Glomerular endothelial cell (primary cell): ENCODE measurements at places on chromosomes 1 and 21. TPM values are rescaled to one million over a fixed set of nuclear protein-coding genes. Genes with fewer than 3 reads are reported as not detected.

The TMEM52 gene
- total RNA-seq: 0.18 TPM in 1 of 2 replicates, not detected in the other

The AGMAT gene
- total RNA-seq: 0.35 and 0.63 TPM in 2 replicates

The SHISA4 gene
- total RNA-seq: 23.6 and 35.2 TPM in 2 replicates

The GJB5 gene
- total RNA-seq: not detected in 2 replicates

The ABCG1 gene
- total RNA-seq: 29.5 and 66.0 TPM in 2 replicates

The CD101 gene
- total RNA-seq: 0.06 and 0.24 TPM in 2 replicates

The ACTA1 gene
- not detected in 2 replicates for total RNA-seq

The BGLAP gene
- not detected in 2 replicates for total RNA-seq
